ENCODE measurements at places on chromosomes 12 and 14.

DNA sequence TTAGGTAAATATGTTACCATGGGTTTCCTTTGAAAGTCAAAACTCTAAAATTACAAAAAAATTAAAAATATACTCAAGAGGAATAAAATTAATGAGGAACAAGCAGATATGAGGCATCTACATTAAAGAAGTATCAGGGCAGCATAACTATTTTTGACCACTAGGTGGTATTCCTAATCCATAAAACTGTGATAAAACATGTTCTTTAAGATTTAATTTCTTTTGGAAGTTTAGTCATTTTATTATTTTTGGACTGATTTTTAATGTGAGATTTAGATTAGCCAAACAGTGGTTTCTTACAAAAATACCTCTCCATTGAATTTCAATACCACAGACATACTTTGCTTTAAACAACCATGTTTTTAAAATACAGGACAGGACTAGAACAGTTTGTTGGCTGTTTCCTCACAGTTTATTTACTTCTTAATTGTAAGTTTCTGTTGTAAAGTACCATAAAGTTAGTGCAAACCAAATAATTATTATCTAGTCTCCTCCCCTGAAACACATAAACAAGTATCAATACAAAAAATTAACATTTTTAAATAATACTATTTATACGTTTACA, 49.8 kb downstream of the NTS start:
- peak; percentile 59 for DNase-seq

DNA sequence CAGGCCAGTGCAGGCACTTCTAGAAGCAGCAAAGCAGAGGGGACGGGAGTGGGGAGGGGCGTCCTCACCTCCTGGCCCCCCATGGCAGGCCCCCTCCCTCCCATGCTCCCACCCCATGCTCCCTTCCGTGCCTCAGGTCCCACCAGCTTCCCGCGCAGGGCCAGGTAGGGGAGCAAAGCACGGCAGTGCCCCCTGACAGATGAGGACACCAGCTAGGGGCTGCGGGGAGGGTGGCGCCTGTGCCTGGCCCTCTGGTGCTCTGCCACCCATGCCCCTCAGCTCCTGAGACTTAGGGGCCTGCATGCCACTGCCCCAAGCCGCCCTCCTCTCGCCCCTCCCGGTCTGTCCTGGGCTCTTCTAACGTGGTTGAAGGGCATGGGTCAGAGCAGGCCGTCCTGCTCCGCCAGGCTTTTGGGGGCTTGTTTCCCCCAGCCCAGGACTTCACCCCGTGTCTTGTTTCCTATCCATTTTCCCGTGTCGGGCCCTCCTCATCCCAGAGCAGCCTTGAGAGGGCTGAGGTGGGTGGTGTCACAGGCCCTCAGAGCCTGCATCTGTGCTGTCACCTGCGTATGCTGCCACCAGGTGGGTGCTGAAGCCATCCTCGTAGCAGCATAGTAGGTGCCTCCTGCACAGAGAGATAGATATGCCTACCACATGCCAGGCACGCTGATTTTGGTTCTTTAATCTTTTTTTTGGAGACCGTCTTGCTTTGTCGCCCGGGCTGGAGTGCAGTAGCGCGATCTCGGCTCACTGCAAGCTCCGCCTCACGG, 10.2 kb downstream of the TRMT61A start:
- no peak for DNase-seq

GRCh38 chr14:31122921-31123320, 84.7 kb downstream of the HECTD1 start:
- DNase-seq: no peak

DNA sequence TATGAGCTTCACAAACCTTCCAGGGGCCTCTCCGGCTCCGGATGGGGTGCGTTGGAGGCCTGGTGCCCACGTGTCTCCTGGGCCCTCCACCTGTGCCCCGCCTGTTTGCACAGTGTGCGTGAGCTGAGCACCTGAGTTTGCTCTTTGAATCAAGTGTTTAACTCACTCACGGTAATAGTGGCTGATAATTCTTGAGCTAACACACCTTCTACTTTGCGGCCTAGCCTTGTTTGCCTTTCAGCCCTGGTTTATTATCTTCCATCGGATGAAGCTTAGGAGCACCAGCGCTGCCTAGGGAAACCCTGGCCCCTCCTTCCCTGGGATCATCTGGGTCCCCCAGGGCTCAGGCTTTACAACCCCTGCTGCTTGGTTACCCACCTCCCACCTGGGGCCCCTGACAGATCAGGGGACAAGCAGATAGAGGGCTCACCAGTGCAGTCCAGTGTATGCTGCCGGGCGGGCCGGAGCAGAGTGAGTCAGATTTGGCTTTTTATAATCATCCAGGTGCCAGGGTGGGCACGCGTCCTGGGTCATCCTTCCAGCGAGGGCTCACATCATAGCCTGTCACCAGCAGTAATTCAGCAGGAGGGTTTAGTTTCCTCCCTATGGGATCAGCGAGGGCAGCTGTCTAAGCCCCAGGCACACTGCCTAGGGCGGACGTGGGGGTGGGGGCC, 62.8 kb upstream of the RFLNA start:
- no peak for DNase-seq

DNA sequence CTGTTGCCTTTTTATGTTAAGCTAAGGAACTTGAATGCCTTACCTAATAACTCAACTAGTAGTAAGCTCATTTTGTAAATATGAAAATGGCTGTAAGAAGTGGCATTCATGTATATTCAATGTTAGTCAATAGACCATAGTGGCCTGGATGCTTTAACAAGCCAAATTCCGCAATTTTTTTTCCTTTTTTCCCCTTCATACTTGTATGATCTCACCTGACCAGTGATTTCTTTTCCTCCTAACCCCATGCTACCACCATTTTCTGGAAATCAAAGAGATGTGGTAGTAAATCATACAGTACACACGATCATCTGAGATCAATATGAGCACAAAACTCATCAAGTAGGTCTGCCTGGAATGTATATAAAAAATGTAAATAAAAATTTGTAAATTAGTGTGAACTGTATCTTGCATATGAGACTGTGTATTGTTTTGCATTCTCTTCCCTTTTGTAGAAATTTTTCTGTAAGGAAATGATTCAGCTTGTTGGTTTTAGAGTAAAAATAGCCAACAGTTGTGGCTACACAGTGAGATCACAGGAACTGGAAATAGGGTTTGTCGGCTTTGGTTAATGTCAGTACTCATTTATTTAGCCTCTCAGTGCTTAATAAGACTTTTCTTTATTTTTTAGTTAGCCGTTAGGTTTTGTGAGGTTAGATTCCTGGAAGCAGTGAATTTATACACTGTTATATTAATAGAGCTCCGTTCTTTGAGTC, 62.5 kb downstream of the ETNK1 start:
- peak; percentile 53 for DNase-seq

DNA sequence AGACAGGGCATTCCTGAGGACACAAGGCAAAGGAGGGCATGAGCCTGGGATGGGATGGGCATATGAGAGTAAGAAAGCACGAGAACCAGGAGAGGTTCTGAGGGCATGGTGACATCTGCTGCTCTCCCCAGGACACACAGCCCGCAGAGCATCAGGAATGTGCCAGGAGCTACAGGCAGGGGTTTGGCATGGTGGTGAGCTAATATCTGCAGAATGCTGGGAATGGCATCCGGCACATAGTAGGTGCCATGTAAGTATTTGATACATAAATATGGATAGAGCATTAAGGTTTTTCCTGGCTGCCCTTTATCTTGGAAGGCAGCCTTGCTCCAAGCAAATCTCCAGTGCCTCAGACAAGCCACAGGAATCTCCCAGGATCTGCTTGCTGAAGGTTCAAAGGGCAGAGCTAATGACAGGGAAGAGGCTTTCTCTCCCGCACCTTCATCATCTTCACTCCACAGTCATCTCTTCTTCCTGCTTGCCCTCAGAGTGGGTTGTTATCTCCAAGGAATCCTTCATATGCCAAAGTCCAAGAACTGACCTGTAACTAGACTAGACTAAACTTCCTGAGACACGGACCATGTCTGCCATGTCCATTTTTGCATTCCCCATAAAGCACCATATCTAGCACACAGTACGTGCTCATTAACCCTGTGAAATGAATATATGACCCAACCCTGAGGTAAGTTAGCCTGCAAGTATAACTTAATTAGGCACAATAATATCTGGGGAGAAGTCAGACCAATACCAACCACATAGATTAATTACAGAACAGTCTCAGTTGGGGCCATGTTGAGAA, 62.0 kb upstream of the SCN8A start:
- no peak for DNase-seq

GRCh38 chr12:56980941-56981530, 23.6 kb upstream of the RDH16 start:
- DNase-seq: no peak

- peak; percentile 88 for DNase-seq
Observed at GRCh38 chr14:61476754-61477410, 155.5 kb downstream of the PRKCH start.

- DNase-seq: peak; percentile 98
Observed at GRCh38 chr12:51371295-51371953, 19.8 kb downstream of the GALNT6 start.

GRCh38 chr12:104896710-104897109, 61.4 kb downstream of the SLC41A2 start:
- no peak for DNase-seq

DNA sequence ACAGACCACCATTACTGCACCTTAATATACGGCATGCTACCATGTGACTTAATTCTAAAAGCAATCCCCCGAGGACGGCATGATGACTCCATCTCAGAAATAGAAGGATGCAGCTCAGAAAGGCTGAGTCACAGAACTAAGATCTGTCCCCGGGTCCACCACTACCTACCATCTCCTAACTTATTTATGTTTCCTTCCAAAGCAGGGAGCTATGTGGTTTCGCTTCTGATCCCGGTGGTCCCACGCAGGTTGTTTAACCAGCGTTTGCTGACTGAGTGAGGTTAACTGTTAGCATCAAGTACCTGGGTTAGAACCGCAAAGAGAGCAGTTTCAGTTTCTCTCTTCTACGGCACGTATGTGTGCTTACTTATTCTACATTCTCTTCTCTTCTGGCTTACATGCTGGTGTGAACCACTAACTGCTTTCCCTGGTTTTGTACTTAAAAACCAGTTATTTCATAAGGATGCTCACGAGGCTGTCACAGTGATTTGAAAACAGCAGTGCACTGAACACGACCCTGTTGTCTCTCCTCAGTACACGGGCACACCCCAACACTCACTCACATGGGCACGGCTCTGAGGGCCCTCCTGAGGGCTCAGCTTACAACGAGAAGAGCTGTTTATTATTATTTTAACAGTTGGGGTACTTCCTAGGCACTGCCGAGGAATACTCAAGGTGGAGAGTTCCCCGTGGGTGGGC, 66.7 kb downstream of the CCDC88C start:
- no peak for DNase-seq

DNA sequence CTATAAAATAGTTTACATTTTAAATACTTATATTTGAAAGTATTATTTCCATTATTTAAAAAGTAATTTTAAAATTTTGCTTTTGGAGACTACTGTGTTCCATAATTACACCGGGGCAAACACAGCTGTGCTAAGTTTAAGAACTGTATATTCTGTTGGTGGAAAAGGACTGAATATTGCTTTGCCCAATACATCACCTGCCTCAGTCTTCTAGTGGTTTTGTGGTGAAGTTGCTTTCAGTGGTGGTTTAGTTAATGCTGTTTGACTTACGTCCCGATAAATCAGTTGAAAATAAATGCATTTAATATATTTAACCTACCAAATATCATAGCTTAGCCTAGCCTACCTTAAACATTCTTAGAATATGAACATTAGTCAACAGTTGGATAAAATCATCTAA, 23.4 kb downstream of the FBXO34 start:
- no peak for DNase-seq

GRCh38 chr14:31090883-31091764, 64.9 kb upstream of the STRN3 start:
- peak; percentile 94 for DNase-seq

DNA sequence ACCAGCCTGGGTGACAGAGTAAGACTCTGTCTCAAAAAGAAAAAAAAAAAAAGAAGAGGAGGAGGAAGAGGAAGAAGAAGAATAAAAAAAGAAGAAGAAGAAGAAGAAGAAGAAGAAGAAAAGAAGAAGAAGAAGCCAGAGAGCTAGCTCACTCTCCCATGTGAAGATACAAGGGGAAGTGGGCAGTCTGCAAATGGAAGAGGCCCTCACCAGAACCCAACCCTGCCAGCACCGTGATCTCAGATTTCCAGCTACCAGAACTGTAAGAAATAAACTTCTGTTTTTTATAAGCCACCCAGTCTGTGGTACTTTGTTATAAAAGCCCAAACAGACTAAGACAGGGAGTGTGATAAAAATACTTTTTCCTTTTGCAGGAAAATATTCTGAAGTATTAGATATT, 130.7 kb downstream of the ETNK1 start:
- no peak for DNase-seq

GRCh38 chr12:67318786-67319185, 49.6 kb downstream of the CAND1 start:
- DNase-seq: no peak

DNA sequence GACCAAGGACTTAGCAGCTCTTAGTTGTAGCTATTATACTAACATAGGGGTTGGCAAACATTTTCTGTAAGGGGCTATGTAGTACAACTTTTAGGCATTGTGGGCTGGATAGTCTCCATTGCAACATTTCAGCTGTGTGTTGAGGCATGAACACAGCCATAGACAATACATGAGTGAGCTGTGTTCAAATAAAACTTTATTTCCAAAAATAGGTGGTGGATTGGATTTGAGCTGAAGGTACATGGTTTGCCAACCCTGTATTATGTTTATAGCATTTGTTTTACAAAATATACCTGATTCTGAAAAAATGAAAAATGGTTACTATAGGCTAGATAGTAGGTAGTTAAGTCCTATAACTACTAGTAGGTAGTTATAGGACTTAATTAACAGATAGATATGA, 40.5 kb downstream of the ETNK1 start:
- DNase-seq: no peak

DNA sequence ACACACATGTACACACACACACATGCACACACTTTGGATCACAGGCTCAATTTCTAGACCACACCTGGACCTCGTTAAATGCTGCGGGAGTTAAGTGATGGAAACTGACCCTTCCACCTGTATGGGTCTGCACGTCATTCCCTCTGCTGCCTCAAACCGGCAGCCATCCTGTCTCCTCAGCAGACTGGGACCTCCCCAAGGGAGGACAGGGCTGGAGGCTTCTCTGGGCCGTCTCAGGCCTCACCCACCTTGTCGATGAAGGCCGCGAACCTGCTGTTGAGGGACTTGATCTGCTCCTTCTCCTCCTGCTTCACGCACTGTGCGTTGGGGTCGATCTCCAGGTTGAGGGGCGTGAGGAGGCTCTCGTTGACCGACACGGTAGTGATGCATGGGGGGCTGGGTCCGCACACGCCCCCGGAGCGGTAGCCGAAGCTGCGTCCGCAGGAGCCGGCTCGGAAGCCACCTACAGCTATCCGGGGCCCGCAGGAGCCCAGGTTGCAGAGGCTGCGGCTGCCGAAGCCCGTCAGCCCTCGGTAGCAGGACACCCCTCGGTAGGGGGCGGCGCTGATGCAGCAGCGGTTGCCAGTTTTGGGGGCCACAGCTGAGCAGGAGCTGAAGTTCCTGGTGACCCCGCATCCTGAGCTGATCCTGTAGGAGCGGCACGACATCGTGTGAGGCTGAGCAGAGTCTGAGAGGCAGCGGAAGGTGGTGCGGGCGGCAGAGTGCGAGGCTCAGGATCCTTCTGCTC, at the start of gene KRT85:
Gene KRT85 (minus strand): TSS at position 744 of the 748 bp plus-strand sequence. CDS start 76 bp downstream, at position 668.
- no peak for DNase-seq

GRCh38 chr12:19070341-19070740, 59.2 kb upstream of the PLEKHA5 start:
- DNase-seq: no peak

GRCh38 chr14:54312166-54312801, 84.5 kb upstream of the CDKN3 start:
- peak; percentile 97 for DNase-seq

GRCh38 chr12:19778797-19779196, 339.5 kb downstream of the AEBP2 start:
- no peak for DNase-seq

Measured in foreskin fibroblast (primary cell).